Naive thymus-derived CD8-positive, alpha-beta T cell (primary cell): ENCODE measurements at places on chromosomes 2 and 18. TPM values are rescaled to one million over a fixed set of nuclear protein-coding genes. Genes with fewer than 3 reads are reported as not detected.

DNA sequence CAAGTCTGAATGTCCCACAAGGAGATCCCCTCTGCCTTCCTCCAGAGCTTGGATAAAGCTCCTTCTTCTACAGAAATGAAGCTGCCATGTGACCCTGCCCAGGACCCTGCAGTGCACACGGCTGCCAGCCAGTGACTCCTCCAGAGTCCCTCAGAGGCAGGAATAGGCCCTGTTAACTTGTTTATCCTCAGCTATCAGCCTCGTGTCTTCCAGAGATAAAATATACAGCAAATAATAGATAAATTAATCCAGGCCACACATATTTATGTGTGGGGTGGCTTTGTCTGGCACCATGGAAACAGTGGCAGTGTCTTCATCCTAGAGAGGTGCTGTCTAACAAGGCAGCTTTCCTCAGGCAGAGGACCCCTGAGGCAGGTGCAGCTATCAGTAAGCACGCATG, 66.7 kb downstream of the TMEM18 start:
- H3K4me3 ChIP-seq = no peak overlapping the region
- H3K27me3 ChIP-seq = peaks cover 4% of the 10 kb centered on the region
- H3K27ac ChIP-seq = no peak overlapping the region

GRCh38 chr18:3594760-3595368, 144.9 kb downstream of the TGIF1 start:
- peaks cover 3% of the 10 kb centered on the region for H3K36me3 ChIP-seq
- no peaks in the 10 kb centered on the region for H3K27me3 ChIP-seq
- H3K27ac ChIP-seq = peak overlapping the region; percentile 99
- H3K4me1 ChIP-seq = peaks cover 22% of the 10 kb centered on the region
- DNase-seq = peak; percentile 41
- peak overlapping the region; percentile 87 for H3K4me3 ChIP-seq

DNA sequence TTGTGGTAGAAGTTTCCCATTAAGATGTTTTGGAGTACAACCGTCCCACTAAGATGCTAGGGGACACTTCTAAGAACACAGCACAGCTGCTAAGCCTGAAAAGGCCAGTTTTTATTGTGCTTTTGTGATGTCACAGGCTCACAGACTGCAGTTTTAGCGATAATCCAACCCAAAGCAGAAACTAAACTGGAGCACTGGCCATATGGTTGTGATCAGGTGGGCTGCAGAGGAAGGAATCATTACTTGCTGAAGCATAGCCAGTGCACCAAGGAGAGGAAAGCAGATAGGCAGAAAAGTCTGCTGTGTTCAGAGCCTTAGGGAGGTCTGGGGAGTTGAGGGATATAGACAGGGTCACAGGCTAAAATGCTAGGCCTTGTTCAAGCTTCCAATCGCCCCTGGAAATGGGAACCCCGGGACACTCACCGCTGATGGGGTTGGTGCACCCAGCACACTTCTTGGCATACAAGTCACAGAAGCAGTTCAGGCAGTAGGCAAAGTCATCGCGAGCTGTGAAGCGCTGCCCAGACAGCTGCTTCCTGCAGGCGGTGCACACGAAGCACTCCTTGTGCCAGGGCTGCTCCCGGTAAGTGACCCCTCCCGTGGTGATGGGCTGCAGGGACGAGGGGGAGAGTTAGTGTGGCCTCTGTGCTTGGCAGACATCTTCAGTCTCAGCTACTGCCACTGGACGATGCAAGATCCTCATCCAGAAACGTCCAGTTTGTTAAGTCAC, 25.7 kb downstream of the C2orf49 start:
- H3K4me1 ChIP-seq = peaks cover 33% of the 10 kb centered on the region
- no peak overlapping the region for H3K27ac ChIP-seq
- H3K36me3 ChIP-seq = peaks cover 11% of the 10 kb centered on the region
- DNase-seq = no peak
- no peak overlapping the region for H3K4me3 ChIP-seq

Gene GAL3ST2
- total RNA-seq = not detected

Gene PRKAG3
- total RNA-seq = not detected

Gene CFAP221
- not detected for total RNA-seq
